ENCODE measurements at places on chromosomes 3 and 15.

GRCh38 chr3:143163562-143164100, 44.1 kb downstream of the CHST2 start:
- DNase-seq = no peak

GRCh38 chr3:186164696-186165095, 55.8 kb upstream of the ETV5 start:
- no peak for DNase-seq

DNA sequence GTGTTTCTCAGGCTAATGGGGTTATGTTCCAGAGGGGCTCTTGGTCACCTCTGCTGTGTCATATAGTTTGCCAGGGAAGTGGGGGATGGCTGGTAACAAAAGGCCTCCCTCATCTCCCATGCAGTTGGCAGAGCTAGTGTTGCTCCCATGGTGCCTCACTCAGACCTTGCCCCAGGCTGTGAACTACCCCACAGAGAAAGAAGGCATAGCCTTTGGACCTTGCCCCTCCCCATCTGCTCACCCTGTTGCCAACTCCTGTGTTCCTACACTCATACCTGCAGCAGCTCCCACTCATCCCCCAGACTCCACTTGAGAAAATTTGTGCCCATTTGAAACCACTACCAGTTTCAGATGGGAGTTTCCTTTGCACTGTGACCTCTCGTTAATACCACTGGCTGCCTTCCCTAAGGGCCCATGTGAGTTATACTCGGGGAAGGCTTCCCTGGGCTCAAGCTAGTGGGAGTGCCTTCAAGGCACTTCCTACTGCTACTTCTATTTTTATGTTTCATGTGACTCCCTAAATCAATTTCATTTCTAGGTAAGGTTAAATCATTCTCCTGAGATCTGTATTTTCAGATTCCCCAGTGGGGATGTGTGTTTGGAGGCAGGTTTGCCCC, 25.3 kb upstream of the COPB2 start:
- no peak for DNase-seq

DNA sequence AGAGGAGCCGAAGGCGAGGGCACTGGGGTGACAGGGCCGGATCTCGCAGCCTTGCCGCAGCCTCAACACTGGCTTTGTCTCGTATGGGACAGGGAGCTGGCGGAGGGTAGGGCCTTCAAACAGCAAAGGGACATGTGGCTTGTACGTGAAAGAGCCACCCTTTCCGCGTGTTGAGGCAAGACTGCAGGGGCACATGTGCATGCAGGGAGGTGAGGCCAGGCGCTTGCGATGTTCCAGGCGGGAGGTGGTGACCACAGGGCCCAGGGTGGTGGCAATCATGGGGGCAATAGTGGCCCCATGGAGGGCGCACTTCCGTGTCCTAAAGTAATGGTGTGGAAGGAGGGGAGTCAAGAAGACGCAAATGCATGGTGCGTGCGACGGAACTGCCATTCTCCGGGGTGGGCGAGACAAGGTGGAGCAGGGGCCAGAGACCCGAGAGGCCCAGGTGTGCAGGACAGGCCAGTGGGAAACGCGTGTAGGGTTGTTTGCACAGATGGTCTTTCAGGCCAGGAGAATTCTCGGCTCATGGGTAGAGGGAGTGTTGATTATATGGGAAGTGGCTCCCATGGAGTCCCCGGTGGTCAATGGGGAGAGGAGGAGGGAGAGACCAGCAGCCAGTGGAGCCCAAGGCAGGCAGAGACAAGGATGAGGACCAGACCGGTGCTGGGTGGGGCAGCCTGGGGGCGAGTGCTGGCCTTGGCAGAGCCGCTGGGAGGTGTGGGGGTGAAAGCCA, 45.8 kb upstream of the PCSK6 start:
- DNase-seq = no peak

DNA sequence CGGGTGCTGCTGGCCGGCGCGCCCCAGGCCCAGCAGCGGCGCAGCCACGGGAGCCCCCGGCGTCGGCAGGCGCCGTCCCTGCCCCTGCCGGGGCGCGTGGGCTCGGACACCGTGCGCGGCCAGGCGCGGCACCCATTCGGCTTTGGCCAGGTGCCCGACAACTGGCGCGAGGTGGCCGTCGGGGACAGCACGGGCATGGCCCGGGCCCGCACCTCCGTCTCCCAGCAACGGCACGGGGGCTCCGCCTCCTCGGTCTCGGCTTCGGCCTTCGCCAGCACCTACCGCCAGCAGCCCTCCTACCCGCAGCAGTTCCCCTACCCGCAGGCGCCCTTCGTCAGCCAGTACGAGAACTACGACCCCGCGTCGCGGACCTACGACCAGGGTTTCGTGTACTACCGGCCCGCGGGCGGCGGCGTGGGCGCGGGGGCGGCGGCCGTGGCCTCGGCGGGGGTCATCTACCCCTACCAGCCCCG, 777 bp downstream of the LOXL1 start:
- DNase-seq = no peak

DNA sequence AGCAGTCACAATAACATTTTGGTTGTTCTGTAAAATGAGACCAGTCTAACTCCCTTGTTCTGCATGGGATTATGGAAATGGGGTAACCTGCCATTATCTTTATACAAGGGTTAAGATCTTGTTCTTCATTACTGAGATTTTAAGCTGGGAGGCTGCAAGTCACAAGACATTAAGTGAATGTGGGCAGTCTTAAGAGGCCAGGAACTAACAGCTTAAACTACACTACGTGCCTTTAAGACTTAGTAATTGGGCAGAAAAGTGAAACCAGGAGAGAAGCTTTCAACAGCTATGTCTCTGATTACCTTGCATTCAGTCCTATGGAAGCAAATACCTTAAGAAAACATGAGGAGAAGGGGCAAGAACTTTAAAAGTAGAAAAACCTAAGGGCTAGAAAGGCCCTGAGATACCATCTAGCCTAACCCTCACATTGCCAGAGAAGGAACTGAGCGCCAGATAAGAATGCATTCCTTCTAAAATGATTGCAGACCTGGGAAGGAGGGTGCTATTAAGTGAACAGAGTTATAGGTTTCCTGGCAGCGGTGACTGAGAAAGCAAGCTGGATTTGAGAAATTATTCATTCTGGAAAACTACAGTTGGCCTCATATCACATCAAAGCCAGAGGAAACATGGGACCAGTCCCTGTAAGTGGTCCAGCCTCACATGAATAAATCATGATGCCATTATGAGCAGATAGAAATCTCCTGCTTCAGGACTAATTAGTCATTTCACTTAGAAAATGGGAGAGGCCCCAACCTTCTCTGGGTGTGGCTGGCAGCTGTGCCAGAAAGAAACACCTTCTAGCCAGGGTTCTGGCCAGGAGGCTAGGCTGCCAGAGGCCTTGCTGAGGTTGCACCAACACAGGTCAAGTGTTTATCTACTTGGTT, 32.9 kb downstream of the DAPK2 start:
- DNase-seq = no peak

DNA sequence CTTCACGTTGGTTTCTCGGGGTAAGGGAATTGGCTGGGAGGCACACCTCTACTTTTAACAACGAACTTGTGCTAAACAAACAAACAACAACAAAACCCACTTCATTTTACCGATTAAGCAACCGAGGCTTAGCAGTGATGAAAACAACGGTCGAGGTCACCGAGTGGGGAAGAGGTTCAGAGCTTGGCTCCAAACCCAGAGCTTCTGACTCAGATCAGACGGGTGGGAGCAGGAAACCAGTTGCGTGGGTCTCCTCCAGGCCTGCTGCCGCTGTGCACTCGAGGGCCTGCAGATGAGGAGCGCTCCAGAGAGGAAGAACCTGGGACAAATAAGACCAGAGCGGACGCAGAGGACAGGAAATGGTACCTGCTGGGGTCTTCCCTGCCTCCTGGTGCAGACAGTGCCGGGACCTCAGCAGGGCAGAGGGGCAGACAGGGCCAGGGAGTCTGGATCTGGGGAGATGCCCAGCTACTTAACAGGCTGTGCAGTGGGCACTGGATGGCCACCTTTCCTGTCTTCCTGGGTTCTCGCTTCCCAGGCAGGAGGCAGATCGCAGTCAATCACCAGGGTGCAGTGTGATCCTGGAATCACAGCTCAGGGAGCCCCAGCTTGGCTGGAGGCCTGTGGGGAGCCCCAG, 99.0 kb upstream of the MEF2A start:
- DNase-seq = no peak

DNA sequence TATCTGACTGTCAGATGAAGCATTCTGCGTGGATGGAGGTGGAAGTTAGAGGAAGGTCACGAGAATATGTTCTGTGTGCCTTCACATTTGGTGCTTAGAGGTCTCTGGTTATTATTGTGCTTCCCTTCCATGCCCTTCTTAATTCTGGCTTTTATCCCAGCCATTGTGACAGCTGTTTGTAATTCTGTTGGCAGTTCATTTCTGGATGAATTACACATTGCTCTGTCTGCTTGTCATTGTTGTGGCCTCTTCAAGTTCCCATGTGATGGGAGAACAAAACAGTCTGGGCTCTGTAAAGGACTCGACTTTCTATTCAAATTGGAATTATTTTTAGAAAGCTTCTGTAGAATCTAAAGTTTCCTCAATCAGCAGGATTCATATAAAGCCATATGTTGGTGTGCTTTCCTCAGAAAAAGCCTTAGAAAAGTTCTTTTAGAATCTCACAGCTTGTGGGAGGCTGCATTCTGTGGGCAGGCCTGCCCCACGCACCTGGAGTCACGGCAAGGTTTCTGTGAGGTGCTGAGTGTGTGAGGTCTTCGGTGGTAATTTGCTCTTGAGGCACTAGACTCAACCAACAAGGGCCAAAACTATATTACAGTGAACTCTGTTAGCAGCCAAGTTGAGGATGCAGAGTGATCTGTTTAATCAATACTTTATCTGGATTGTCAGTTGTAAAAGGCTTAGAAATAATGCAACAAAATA, 397.4 kb upstream of the AZI2 start:
- no peak for DNase-seq

DNA sequence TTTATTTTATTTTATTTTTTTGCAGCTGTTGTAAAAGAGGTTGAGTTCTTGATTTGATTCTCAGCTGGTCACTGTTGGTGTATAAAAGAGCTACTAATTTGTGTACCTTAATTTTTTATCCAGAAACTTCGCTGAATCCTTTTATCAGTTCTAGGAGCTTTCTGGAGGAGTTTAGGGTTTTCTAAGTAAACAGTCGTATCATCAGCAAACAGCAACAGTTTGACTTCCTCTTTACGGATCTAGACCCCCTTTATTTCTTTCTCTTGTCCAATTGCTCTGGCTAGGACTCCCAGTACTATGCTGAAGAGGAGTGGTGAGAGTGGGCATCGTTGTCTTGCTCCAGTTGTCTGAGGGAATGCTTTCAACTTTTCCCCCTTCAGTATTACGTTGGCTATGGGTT, 165.8 kb upstream of the KCNMB2 start:
- DNase-seq = no peak

DNA sequence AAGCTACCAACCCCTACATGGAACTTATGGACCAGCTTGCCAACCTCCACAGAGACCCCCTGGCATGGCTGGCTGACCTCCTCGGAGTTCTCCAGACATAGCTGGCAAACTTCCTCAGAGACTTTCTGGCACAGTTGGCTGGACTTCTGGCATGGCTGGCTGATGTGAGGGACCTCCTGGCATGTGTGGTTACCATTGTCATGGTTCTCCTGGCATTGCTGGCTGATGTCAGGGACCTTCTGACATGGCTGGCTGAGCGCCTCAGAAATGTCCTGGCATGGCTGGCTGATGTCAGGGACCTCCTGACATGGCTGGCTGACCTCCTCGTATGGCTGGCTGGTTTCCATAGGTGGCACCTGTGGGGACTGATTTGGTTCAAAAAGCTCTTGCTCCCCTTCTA, 17.5 kb downstream of the MAP1A start:
- DNase-seq = no peak

DNA sequence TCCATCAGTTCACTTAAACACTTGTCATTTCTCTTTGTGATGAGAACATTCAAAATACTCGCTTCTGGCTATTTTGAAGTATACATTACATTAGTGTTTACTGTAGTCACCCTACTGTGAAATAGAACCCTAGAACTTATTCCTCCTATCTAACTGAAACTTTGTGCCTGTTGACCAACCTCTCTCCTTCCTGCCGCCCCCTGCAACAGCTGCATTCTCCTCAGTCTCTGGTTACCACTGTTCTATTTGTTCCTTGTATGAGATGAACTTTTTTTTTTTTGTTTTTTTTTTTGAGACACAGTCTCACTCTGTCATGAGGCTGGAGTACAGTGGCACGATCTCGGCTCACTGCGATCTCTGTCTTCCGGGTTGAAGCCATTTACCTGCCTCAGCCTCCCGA, 2.9 kb downstream of the RAD51 start:
- no peak for DNase-seq

DNA sequence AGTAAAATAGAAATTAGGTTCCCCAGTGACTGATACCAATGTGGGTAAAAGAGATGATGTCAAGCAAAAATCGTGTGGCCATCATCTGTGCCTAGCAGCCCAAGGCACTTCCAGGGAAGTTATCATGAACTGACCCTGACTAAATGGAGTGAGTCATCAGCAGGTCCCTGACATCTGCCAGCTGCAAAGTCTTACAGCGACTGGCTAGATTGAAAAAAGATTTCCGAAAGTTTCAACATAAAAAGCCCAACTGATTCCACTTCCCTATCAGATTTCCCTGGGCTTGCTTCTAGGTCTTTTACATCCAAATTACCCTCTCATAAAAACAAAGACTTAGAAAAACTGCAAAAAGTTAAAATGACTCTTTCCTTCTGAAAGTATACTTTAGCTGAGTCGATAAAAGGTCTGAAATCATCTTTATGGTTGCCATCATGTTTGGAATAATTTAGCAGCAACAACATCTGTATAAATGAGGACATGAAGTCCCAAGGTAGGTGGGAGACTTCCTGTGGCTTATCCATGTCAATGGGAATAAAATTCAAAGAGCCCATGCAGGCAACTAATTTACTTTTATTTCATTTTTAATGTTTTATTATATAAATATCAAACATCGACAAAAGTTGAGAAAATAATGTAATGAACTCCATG, 342.8 kb downstream of the ERC2 start:
- no peak for DNase-seq

DNA sequence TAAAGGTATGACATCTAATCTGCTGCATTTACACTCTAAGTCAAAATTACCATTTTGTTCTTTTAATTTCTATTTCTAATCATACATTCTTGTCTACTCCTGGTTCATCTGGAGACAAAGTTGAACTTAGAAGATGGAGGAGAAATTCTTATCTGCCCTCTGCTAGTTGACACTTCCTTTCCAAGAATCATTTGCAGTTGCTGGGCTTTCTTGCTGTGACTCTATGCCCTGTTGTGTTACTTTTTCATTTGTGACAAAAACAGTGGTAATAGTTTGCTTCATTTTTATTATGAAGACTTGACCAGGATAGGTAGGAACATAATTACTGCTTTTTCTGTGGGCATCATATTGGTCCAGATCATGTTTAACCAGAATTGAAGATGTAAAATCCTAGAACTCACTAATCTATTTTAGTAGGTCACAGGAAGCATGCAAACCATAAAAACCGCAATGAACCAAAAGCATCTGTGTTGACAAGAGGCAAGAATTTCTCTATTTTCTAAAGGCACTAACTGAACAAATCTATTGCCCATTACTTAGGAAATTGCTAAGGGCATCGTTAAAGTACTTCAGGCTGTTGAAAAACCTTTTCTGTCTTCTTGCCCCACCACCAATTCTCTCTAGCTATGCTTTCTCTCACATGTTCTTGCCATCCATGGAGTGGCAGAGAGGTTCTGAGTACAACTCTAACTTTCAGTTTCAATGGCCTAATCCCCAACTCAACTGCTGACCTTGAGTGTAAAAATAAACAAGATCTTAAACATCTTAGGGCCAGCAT, 4.2 kb upstream of the CCR2 start:
- DNase-seq = no peak

All from NCI-H1436 (cell line).